CD4-positive, alpha-beta T cell treated with Interleukin-1 beta for 1 hour (primary cell): ENCODE measurements at places on chromosomes 13 and 19.
A peak's percentile ranks its signal among the peaks of the same experiment; 100 is the strongest.

- DNase-seq, result no peak
Measured at GRCh38 chr13:20363172-20363571, 131.1 kb upstream of the GJB6 start.

DNA sequence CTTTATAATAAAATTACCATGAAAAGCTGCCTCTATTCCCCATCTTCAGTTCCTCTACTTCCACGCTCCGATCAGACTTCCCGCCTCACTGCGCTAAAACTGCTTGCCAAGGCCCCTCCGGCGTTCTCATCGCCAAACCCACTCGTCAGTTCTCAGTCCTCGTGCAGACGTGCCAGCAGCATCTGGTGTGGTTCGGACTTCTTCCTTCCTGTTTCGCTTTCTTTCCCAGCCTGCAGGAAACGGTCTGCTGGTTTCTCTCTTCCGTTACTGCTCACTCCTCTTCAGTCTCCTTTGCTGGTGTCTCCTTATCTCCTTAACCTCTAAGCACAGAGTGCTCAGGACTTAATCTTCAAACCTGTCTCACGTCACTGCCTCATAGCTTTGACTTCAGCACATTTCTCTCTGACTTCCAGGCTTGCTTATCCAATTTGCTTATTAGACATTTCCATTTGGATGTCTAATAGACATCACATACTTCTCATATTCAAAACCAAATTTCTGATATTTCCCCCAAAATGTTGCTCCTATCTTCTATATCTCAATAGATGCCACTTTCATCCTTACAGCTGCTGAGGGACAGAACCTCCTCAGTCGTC, 40.3 kb downstream of the RCBTB2 start:
- DNase-seq, result peak; percentile 81

- DNase-seq, result no peak
Measured at GRCh38 chr13:96252903-96253302, 163.0 kb downstream of the HS6ST3 start.

GRCh38 chr19:14127176-14127575, 9.2 kb downstream of the ASF1B start:
- DNase-seq, result no peak

GRCh38 chr19:15191514-15191913, 9.3 kb downstream of the NOTCH3 start:
- no peak for DNase-seq

- no peak for DNase-seq
Measured at GRCh38 chr13:110774051-110774450, 60.6 kb downstream of the ING1 start.

- DNase-seq, result no peak
Measured at GRCh38 chr19:22609630-22610029, 24.5 kb upstream of the ZNF492 start.

- DNase-seq, result no peak
Measured at GRCh38 chr13:111129465-111130115, 14.5 kb downstream of the ARHGEF7 start.

DNA sequence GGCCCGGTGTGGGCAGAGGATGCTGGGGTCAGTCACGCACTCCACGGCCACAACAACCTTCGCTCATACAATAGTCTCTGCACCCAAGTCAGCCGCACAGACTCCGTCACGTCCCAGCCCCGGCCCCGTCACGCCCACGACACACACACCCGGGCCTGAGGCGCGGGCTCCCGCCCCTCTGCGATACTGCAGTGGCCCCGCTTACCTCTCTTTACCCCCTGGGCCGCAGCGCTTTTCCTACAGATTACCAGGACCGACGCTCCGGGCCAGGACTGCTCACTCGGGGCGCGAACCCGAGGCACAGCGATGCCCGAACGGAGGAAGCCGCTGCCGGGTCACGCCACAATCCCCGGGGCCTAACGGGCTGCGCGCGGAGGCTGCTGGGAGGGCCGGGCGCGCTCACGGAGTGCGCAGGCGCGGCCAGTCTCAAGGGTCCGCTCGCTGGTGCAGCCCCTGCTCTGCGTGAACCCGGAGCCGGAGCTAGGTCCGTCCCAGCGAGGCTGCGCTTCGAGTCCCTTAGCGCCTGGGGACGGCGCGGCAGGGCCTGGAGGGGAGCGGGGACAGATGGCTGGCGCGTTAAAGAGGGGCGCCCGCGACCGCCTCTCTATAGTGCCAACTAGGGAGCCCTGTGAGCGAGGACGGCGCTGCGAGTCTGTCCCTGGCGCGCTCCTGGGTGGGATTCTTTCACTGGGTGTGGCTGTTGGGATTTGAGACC, at the start of gene ZFP82:
Gene ZFP82, minus strand, starts transcription at position 358 of the 715 bp plus-strand sequence. CDS start 8,855 bp downstream, outside the sequence.
- peak; percentile 82 for DNase-seq

- no peak for DNase-seq
Measured at GRCh38 chr19:7619671-7620441, 9.5 kb downstream of the XAB2 start.

DNA sequence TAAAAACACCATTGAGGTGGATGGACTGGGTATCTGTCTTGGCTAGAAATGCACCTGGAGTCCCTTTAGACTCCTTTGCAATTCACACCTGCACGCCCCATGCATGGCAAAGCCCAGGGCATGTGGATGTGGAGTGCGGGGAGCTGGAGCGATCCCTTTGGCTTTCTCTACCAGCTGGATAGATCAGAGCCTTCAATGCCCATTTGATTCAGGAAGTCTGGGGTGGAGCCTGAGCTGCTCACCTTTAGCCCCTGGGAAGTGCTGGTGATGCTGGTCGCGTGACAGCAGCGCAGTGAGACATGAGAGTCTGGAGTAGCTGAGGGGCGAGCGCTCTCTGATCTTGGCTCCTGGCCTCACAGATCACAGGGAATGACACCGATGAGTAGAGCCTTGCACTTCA, 4.8 kb upstream of the ZNF536 start:
- DNase-seq, result no peak

DNA sequence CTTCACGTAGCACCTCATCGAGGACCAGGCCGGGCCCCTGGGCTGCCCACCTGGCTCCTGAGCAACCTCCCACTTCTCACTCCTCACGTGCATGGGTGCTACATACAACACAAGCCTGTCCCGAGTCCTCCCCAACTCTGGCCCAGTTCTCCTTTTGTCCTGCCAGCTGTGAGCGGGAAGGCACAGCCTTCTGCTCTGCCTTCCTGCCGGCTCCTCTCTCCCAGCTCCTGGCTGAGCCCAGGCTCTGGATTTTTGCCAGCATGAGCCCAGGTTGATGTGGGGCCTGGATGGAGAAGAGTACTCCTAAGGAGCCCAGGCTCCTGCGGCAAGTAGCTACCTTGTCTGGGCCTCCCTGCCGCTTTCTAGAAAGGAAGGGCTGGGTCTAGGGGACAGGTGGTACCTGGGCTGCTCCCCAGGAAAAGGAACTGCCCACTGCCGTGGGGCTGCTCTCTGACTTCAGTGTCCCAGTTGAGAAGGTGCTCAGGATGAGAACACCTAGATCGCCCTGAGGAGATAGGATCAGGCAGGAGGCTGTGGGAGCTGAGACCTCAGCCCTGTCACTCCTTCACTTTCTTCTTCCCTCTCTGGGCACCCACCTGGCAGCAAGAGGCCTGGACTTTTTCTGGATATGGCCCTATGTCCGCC, 23.6 kb downstream of the LYL1 start:
- DNase-seq, result no peak

GRCh38 chr19:41299755-41300089, 10.2 kb upstream of the CCDC97 start:
- DNase-seq, result peak; percentile 50

- DNase-seq, result no peak
Measured at GRCh38 chr19:13102416-13102665, 317 bp downstream of the LYL1 start.

- no peak for DNase-seq
Measured at GRCh38 chr13:106651442-106651841, 83.5 kb upstream of the ARGLU1 start.

GRCh38 chr13:98479496-98480003, 97.4 kb downstream of the STK24 start:
- DNase-seq, result no peak

- DNase-seq, result no peak
Measured at GRCh38 chr19:30722186-30722585, 350.0 kb downstream of the ZNF536 start.

GRCh38 chr13:40492511-40492910, 173.9 kb downstream of the FOXO1 start:
- DNase-seq, result no peak

DNA sequence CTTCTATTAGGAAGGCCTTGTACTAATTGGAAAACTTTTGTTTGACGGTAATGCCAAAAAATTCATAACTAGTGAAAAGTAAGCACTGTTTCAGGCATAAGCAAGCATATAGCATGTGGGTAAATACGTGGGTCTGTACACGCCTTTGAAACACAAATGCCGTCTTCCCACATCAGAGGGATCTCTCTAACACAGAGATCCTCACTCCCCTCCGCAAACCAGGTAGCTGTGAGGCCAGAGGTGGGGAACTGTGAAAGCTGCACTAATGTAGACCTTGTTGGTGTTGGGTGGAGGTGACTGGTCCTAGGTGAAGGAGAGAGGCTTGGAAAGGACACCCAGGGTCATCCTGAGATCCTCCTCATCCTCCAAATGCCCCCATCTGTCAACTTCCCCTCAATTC, 16.0 kb upstream of the POU2F2 start:
- DNase-seq, result no peak

- DNase-seq, result no peak
Measured at GRCh38 chr13:113869263-113869662, 5.4 kb upstream of the GAS6 start.

GRCh38 chr19:55348317-55349034, 6.0 kb downstream of the COX6B2 start:
- DNase-seq, result no peak

DNA sequence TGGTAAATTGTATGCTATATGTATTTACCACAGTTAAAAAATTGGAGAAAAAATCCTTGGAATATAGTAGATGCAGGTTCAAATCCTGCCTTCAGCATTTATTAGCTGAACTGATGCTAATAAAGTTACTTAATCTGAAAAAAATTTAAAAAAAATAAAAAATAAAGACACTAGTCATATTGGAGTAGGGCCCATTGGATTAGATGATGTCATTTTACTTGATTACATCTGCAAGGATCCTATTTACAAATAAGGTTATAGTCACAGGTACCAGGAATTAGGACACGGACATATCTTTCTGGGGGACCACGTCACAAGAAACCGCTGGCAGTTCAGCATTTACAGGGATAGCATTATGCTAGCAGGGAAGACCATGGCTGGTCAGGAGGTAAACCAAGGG, 6.2 kb downstream of the ZNF555 start:
- DNase-seq, result no peak
